ENCODE measurements at places on chromosomes 6 and 20.

DNA sequence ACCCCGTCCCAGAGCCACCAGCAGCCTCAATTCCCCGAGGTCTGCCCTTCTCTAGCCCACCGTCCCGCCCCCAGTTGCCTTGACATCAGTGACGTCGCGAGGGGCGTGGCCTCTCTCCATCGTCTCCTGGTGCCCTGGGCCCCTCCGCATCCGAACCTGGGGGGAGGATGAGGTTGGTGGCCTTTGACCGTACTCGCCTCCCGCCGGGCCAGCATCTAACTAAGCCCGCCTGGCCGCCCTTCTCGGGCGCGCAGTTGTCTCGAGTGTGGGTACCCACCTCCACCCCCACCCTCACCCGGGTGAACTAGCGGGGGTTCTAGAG, 5.5 kb upstream of the ARMC12 start:
- DNase-seq = peak; percentile 97

DNA sequence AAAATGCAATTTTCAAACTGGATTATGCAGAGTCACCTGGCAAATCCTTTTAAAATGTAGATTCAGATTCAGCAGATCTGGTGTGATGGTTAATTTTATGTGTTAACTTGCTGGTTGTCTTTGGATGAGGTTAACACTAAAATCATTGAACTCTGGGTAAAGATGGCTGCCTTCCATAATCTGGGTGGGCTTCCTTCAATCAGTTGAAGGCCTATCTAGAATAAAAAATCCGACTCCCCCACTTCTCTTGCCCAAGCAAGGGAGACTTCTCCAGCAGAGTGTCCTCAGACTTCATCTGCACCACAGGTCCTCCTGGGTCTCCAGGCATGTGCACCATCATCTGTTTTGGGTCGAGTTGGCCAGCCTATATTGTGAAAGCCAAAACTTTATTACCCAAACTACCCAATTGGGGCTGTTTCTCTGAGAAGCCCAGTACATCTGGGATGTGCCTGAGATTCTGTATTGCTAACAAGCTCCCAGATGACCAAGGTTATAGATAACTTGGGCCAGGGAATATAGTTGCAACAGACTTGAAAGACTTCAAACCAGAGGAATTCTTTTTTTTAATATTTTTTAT, 1.6 kb upstream of the SLC17A5 start:
- no peak for DNase-seq

DNA sequence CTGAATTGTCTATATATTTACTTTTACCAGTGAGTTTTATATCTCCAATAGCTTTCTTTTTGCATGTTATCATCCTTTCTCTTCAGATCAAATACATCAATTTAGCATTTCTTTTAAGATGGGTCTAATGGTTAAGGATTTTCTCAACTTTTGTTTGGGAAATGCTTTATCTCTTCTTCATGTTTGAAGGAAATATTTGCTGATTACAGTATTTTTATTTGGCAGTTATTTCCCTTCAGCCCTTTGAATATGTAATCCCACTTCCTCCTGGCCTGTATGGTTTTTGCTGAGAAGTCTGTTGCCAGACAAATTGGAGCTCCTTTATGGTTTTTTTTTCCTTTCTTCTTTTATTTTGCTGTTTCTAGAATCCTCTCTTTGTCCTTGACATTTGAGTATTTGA, 6.7 kb upstream of the CST9L start:
- DNase-seq = no peak

DNA sequence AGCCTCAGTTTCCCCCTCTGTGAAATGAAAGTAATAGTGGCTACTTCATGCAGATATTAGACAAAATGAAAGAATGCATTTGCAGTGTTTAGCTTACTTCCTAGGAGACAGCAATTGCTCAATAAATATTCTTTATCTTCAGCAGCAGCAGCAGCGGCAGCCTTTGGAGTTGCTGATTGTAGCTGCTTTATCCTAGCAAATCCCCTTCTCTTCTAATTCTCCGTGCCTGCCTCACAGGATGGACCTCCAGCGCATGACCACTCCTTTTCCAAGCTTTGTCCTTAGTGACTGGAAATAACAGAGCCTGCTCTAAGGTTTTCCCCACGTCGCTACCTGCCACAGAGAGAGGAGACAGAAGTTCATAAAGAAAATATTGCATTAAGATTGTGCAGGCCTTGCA, 279.8 kb downstream of the TSHZ2 start:
- DNase-seq = no peak

DNA sequence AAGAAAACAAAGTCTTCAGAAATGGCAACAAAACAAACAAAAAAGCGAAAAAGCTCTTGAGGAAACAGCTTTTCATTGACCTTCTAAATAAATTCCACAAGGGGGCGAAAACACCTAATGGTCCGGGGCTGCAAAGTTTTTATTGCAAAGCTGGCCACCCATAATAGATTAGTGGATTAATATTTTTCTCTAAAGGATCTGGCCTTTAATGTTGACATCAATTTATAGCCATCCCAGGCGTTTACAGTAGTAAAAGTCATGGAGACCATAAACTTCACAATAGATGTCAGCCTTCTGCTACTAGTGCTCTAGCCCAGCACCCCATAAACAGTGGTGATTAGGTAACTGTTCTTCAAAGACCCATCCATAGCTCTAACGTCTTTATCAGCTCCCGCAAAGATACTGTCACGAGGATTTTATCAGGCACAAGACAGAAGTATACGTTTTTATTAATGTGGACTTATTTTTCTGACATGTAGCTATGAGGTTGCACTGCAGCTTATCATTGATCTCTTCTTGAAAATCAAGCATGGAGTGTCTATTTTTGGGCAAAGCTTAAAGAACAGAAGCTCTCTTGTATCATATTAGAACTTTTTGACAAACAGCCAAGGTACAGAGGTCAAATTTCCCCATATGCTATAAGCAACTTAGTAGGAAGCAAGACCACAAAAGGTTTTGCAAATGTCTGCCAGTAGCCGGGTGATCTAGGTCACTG, 4.7 kb downstream of the CITED2 start:
- no peak for DNase-seq

DNA sequence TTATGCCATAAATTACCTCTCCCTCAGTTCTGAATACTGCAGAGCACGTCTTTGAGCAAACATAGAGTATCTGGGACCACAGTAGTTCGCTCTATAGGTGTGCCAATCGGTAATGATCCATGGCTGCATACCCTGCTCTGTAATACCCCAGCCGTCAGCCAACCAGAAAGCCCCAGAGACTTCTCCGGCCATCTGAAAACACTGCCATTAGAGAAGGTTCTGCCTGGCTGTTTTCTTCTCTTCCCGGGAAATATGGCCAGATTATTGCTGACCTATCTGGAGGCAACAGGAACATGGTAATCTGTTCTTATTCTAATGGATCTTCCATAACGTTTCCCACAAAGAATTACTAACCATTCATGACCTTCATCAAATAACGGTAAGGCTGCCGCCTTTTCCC, 139.9 kb downstream of the RPS12 start:
- DNase-seq = no peak

DNA sequence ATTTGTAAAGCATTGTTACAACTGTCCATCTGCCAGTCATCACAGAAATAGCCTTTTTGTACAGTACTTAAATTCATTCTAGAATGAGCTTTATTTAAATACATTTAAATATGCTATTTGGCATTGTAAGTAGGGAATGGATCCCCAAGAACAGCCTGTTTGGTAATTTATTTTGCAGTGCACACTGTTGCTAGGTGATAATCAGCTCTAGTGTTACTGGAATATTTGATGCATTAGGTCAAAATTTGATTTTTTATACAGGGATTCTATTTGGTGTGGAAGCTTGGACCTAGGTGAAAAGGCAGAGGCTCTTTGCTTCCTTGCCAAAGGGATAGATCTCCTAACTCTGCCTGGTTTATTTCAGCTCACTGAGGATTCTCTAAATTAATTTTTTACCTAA, 593.7 kb downstream of the EPM2A start:
- no peak for DNase-seq

Measured in stimulated activated CD8-positive, alpha-beta memory T cell treated with anti-CD3 and anti-CD28 coated beads, Interleukin-15, amount 100 ng/mL, for 1 hour (primary cell).